ENCODE measurements at places on chromosomes 1 and 21. TPM values are rescaled to one million over a fixed set of nuclear protein-coding genes. Genes with fewer than 3 reads are reported as not detected.

DNA sequence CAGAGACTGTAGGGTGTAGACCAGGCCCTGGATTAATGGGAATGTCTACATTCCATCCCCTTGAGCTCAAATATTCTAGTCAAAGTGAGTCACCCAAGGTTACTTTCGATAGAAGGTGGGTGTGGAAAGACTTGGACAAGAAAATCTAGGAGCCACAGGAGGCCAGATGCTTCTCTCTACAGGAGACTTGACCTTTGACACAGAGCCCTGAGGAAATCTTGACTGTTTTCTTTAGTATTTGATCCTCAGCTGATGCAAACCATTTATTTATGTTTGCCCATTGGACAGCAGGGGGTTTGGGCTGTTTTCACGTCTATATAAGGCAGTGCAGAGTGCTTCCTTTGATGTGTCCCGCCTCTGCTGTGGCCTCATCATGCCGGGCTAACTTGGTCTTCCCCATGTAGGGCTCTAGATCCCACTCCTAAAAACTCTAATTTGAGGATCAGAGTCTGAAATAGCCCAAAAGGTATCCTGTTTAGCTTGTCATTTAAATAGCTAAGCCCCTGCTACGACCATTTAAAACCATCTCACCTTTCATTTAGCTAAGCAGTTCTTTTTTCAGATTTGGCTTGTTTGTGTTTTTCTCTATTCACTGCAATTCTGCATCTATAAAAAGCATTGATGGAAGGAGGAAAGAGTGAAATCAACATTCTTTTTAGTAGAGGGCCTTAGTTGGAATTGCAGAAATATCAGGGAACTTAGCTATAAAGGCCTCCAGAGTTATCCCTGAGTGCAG, 15.5 kb upstream of the MAP3K7CL start:
- no peak overlapping the region for H3K4me3 ChIP-seq
- no peak overlapping the region for H3K27ac ChIP-seq
- no peaks in the 10 kb centered on the region for H3K27me3 ChIP-seq

DNA sequence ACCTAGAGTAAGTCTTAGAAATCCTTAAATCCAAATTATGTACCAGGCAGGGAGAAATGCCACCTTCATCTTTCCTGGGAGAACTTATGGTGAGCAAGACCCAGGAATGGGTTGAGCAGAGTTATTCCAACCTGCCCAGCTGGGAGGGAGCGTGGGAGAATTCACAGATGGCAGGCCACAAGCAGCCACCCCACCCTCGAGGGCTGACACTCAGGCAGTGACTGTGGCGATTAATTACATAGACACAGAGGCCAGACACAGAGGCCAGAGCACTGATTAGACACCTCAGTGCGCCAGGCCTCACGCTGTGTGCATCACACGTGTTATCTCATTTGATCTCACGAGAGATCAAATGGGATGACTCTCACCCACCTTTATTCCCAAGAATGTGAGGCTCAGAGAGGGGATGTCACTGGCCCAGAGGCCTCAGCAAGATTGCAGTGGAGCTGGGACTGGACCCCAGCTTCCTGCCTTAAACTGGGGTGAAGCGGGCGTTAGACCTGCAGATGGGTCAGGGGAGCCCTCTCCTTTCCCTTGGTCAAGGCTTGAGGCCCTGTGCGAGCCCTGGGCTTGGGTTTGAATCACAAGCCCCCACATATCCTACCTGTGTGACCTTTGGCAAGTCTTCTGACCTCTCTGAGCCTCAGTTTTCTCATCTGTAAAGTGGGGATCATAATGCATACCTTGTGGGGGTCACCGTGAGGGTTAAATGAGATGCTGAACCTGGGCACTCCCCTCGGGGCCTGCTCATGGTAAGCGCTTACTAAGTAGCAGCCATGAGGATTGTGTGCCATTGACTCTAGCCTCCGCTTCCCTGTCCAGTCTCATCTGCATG, 28.8 kb upstream of the PADI4 start:
- DNase-seq, result no peak
- H3K4me3 ChIP-seq, result no peak overlapping the region
- H3K27ac ChIP-seq, result no peak overlapping the region
- no peaks in the 10 kb centered on the region for H3K36me3 ChIP-seq
- H3K4me1 ChIP-seq, result no peaks in the 10 kb centered on the region

GRCh38 chr1:34162852-34163766, 1.9 kb downstream of the CSMD2 start:
- peaks cover 77% of the 10 kb centered on the region for H3K27me3 ChIP-seq
- H3K4me1 ChIP-seq, result no peaks in the 10 kb centered on the region
- no peaks in the 10 kb centered on the region for H3K36me3 ChIP-seq
- peak overlapping the region; percentile 39 for H3K4me3 ChIP-seq
- no peak overlapping the region for H3K27ac ChIP-seq
- peak; percentile 79 for DNase-seq

GRCh38 chr1:93845538-93846205, 33.3 kb downstream of the DNTTIP2 start:
- peak overlapping the region; percentile 99 for H3K27ac ChIP-seq
- H3K36me3 ChIP-seq, result no peaks in the 10 kb centered on the region
- peaks cover 32% of the 10 kb centered on the region for H3K4me1 ChIP-seq
- peak overlapping the region; percentile 65 for H3K4me3 ChIP-seq

DNA sequence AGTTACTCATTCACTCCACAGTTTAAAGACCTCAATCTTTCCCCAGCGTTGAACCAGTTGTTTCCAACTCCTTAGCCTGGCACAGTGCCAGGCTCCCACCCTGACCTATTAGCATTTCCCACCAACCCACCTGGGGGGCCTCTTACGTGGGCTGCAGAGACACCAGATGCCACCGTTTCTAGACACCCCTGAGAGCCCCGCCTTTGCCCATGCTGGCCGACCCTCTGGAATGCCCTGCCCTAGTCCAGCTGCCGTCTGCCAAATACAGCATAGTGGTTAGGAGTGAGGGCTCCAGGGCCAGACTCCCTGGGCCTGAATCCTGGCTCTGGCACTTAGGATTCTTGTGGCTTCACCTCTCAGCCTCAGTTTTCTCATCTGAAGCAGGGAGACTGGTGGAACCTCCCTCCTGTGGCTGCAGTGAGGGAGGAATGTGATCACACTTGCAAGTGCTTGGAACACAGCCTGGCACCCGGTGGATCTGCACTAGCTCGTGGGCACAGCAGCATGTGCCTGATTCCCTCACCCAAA, 65.2 kb downstream of the TMCO4 start:
- peak; percentile 74 for DNase-seq
- H3K36me3 ChIP-seq, result peaks cover under 1% of the 10 kb centered on the region
- H3K4me1 ChIP-seq, result peaks cover 48% of the 10 kb centered on the region
- peak overlapping the region; percentile 85 for H3K27ac ChIP-seq
- H3K4me3 ChIP-seq, result no peak overlapping the region
- H3K27me3 ChIP-seq, result no peaks in the 10 kb centered on the region

GRCh38 chr1:33735624-33736023, 128.3 kb upstream of the HMGB4 start:
- no peaks in the 10 kb centered on the region for H3K27me3 ChIP-seq
- H3K4me1 ChIP-seq, result no peaks in the 10 kb centered on the region
- no peak for DNase-seq
- no peaks in the 10 kb centered on the region for H3K36me3 ChIP-seq
- H3K4me3 ChIP-seq, result no peak overlapping the region
- H3K27ac ChIP-seq, result no peak overlapping the region

- no peak for DNase-seq
- no peak overlapping the region for H3K27ac ChIP-seq
- no peaks in the 10 kb centered on the region for H3K4me1 ChIP-seq
These were observed 142.1 kb upstream of the COL11A1 start for GRCh38 chr1:103250441-103250861.

- no peak overlapping the region for H3K4me3 ChIP-seq
- DNase-seq, result peak; percentile 67
- no peaks in the 10 kb centered on the region for H3K27me3 ChIP-seq
- no peak overlapping the region for H3K27ac ChIP-seq
- H3K36me3 ChIP-seq, result no peaks in the 10 kb centered on the region
- H3K4me1 ChIP-seq, result no peaks in the 10 kb centered on the region
These were observed 231.3 kb upstream of the PLXNA2 start for GRCh38 chr1:208475449-208475848.

DNA sequence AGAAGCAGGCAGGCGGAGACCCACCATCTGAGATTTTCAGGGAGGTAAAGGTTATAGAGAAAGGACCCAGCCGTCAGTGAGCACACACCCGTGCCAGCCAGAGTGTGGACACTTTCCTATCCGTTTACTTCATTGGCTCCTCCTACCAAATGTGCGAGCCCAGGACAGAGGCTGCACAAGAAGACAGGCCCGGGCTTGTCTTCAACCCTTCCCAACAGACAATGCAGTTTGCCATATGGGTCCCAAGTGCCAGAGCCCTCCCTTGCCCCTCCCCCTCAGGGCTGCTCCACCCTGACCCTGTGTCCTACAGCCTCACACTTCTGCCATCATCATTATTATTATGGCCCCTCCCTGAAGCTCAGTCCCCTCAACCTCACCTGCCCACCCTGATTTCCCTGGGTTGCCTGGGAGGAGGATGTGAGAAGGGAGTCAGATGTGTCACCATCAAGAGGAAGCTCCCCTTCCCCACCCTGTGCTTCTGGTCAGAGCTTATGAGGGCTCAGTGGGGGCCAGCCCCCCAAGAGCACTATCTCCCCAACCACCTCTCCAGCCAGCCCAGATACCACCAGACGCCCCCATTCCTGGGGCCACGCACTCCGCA, 9.4 kb downstream of the LAPTM5 start:
- H3K4me3 ChIP-seq, result no peak overlapping the region
- H3K27ac ChIP-seq, result no peak overlapping the region
- no peak for DNase-seq
- no peaks in the 10 kb centered on the region for H3K4me1 ChIP-seq

DNA sequence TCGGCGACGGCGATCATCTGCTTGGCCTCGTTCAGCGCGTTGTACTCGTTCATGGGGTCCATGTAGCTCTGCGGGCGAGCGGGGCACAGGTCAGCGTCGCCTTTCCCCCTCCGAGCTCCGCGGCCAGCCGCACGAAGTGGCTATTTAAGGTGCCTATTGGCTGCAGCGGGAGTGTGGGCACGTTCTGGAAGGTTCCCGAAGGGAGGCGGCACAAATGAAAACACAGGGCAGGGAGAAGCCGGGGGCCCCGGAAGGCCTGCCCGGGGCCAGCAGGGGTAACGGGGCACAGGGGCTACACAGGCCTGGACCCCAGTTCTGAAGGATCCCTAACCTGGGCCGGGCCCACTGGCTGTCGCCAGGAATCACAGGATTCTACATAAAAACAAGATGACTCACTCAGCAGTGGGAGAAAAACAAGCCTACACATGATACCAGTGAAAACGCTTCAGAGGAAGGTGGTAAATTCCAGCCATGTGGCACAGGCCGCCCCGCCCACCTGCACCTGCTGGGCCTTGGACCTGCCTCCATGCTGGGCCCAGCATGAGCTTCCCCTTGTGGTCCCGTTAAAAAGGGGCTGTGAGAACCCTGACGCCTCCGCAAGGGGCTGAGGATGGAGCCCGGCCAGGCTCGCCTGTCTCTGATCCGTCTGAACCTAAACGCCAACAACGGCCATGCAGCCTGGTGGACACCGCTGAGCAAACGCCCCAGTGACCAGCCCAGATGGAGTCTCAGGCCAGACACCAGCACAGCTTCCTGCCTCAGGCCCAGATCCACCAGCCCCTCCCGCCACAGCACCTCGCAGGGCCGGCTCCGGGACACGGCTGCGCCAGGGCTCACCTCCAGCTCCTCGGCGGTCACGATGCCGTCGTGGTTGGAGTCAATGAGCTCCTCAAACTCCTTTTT, 3.9 kb upstream of the TNFRSF4 start:
- no peaks in the 10 kb centered on the region for H3K27me3 ChIP-seq
- H3K4me3 ChIP-seq, result no peak overlapping the region
- peaks cover 3% of the 10 kb centered on the region for H3K4me1 ChIP-seq
- peaks cover 41% of the 10 kb centered on the region for H3K36me3 ChIP-seq
- no peak overlapping the region for H3K27ac ChIP-seq
- no peak for DNase-seq

- no peak overlapping the region for H3K27ac ChIP-seq
- H3K36me3 ChIP-seq, result no peaks in the 10 kb centered on the region
- no peak for DNase-seq
- H3K4me1 ChIP-seq, result no peaks in the 10 kb centered on the region
- no peaks in the 10 kb centered on the region for H3K27me3 ChIP-seq
These were observed 666.0 kb upstream of the PLXNA2 start for GRCh38 chr1:208910161-208910560.

GRCh38 chr21:43893536-43894205, 28.6 kb downstream of the AGPAT3 start:
- no peaks in the 10 kb centered on the region for H3K36me3 ChIP-seq
- H3K27ac ChIP-seq, result no peak overlapping the region
- peak; percentile 63 for DNase-seq
- no peaks in the 10 kb centered on the region for H3K27me3 ChIP-seq

DNA sequence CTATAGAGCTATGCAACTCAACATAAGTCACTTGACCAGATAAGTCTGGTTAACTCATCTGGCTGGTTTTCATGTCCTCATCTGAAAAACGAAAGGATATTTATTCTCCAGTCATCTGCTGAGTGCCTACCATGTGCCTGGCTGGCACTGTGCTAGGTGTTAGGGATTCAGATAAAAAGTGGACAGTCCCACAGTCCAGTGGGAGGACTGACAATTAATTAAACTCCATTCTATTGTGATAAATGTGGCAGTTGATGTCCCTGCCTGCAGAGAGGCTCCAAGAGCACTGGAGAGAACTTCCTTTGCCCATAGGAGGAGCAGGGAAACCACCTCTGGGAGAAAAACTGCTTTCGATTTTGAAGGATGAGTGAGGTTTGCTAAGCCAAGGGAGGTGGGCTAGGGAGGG, 5.4 kb downstream of the NUAK2 start:
- no peak overlapping the region for H3K27ac ChIP-seq
- H3K4me3 ChIP-seq, result no peak overlapping the region
- H3K27me3 ChIP-seq, result no peaks in the 10 kb centered on the region
- H3K4me1 ChIP-seq, result no peaks in the 10 kb centered on the region

DNA sequence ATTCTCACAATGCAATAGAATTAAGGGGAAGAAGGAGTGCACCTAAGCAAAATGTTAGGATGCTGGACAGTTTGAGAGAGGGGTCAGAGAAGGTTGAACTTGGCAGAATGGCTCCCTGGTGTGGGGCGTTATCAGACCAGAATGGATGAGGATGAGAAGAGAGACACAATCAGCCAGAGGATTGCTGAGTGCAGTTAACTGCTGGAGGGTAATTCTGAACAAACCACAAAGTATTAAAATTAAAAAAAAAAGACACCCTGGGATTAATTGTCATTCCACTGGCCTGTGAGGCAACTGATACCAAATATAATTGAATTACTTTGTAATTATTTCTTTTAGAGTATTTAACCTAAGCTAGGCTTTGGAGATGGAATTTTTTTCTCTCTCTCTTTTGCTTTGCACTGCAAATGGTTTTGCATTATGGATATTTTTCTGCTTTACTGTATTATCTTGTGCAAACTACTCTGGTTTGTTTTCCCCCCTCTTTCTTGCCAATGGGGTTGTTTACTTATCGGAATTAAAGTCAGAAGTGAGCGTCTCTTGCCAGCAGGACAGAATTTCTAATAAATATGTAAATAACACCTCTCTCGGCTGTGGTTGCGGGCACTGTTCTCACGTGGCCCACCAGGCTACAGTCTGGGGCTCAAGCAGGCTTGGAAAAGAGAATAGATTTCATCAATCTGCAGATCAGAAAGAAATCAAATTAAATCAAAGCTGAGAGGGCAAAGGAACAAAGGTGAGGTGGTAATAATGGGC, 572.9 kb upstream of the CAMK1G start:
- H3K27me3 ChIP-seq, result no peaks in the 10 kb centered on the region
- H3K4me1 ChIP-seq, result no peaks in the 10 kb centered on the region
- no peak for DNase-seq
- H3K27ac ChIP-seq, result no peak overlapping the region
- no peak overlapping the region for H3K4me3 ChIP-seq

Gene DMBX1
- polyA plus RNA-seq, result not detected

Gene TMEM51
- polyA plus RNA-seq, result 15.3 TPM

Gene MMEL1
- 37.2 TPM for polyA plus RNA-seq

Gene TMEM125
- 29.6 TPM for polyA plus RNA-seq

Gene CFH
- polyA plus RNA-seq, result 5.3 TPM

Gene ZNF436
- 7.0 TPM for polyA plus RNA-seq

Gene C1QC
- polyA plus RNA-seq, result 94.3 TPM

Measured in sigmoid colon (tissue), 7 donors.